ENCODE measurements at places on chromosomes 1 and 21.
A peak's percentile ranks its signal among the peaks of the same experiment; 100 is the strongest.

DNA sequence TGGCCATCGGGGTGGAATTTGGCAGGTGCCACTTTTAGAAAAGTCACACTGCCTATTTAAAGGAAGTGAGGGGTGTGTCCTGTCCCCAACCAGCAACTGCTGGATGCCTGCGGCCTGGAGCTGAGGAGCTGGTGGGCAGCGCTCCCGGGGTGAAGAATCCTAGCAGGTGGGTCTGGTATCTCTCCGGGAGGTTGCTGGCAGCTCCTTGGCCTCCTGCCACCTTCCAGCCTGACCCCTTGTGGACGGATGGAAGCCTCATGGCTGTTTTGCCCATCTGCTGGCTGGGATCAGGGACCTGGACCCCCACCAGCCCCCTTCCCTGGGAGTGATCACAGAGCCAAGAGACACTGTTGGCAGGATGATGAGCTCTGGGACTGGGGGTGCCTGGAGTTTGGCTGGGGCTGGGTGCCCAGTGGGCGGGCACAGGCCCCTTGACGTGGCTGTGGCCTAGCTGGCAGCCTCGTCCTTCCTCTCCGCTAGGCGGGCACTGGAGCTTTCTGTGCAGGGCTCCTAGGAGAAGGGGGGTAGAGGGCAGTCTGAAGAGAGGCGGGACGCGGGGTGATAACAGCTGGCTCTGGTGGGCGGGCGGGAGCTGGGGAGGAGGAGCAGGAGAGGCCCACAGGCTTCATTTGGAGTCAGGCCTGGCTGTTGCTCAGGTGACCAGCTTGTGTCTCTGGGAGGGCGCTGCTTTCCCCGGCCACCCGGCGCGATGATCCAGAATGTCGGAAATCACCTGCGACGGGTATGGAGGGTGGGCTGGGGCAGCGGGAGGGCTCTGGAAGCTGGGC, at the start of gene ACOT11:
Gene ACOT11 (plus strand): TSS at position 628 of the 788 bp plus-strand sequence. CDS start 82 bp downstream, at position 710.
- peaks cover 30% of the 10 kb centered on the region for H3K4me1 ChIP-seq
- H3K27me3 ChIP-seq, result no peaks in the 10 kb centered on the region
- H3K27ac ChIP-seq, result peak within 1 kb of the TSS; percentile 92
- peak within 1 kb of the TSS; percentile 50 for H3K4me3 ChIP-seq
- peak; percentile 99 for DNase-seq

GRCh38 chr1:117555806-117556205, 50.0 kb upstream of the TENT5C start:
- no peak overlapping the region for H3K4me3 ChIP-seq
- no peaks in the 10 kb centered on the region for H3K36me3 ChIP-seq
- no peak overlapping the region for H3K27ac ChIP-seq
- H3K4me1 ChIP-seq, result no peaks in the 10 kb centered on the region
- no peak for DNase-seq
- no peaks in the 10 kb centered on the region for H3K27me3 ChIP-seq

DNA sequence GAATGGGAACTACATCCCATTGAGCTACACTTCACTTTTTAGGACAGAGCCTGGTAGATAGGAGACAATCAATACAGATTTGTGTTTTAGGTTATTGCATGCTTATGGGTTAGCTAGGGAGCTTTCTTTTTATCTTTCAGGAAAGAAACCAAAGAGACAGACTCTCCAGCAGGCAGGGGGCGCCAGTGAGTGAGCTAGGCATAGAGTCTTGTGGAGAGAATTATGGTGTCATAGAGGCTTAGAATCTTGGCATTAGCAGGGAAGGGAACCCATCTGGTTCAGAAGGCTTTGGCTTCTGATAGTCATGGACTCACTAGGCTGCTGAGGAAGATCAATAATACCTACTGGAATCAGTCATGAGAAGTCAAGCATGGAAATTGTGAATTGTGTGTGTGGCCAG, at the start of gene SMCP:
Gene SMCP (plus strand): TSS at position 281 of the 400 bp plus-strand sequence. CDS start 6,101 bp downstream, outside the sequence.
- no peaks in the 10 kb centered on the region for H3K27me3 ChIP-seq
- DNase-seq, result peak; percentile 48
- H3K4me1 ChIP-seq, result no peaks in the 10 kb centered on the region
- no peak within 1 kb of the TSS for H3K27ac ChIP-seq

GRCh38 chr1:206935491-206936067, 10.7 kb downstream of the PIGR start:
- H3K27me3 ChIP-seq, result peaks cover 10% of the 10 kb centered on the region
- peak; percentile 57 for DNase-seq
- no peak overlapping the region for H3K27ac ChIP-seq
- no peaks in the 10 kb centered on the region for H3K36me3 ChIP-seq
- no peaks in the 10 kb centered on the region for H3K4me1 ChIP-seq

DNA sequence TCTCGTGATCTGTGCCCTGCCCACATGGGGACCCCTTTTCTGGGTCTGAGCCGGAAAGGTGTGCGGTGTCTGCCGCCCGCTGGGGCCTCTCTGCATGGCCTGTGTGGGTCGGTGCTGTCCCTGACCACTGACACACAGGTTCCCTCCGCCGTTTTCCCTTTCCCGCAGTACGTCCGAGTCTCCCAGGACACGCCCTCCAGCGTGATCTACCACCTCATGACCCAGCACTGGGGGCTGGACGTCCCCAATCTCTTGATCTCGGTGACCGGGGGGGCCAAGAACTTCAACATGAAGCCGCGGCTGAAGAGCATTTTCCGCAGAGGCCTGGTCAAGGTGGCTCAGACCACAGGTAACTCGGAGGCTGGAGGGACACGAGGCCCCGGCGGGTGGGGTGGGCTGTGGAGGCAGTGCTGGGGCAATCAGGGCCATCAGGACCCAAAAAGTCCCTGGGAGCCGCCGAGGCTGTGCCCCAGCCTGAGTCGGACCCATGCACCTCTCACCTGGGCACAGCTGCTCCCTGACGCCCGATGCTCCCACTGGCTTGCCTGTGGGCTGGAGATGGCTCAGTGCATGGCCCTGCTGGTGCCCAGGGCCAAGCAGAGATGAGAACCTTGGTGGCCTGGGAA, 13.3 kb downstream of the TRPM2 start:
- no peak overlapping the region for H3K4me3 ChIP-seq
- no peak for DNase-seq
- H3K27ac ChIP-seq, result no peak overlapping the region
- no peaks in the 10 kb centered on the region for H3K4me1 ChIP-seq

- no peaks in the 10 kb centered on the region for H3K27me3 ChIP-seq
- no peak overlapping the region for H3K27ac ChIP-seq
- peaks cover 15% of the 10 kb centered on the region for H3K36me3 ChIP-seq
Measured at GRCh38 chr21:14857529-14857928, 207.3 kb downstream of the NRIP1 start.

DNA sequence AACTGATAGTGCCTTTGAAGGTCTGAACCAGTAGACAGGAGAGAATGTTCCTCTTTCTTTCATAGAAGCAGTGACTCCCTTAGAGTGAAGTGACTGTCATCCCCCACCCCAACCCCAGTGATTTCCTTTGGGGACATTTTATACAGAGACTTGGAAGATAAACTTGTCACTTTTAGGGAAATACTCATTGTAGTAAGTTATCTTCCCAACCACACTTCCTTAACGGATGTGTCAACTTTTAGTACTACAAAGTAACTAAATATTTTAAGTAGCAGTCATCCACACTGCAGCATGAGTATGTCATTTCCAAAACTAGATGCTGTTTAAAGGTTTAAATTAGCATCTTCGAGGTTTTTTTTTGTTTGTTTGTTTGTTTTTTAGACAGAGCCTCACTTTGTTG, 13.7 kb downstream of the LRRC8B start:
- H3K27ac ChIP-seq, result no peak overlapping the region
- H3K4me1 ChIP-seq, result 0 out of 2 replicates have a peak, but pooled peaks cover 5% of the 10 kb centered on the region
- no peaks in the 10 kb centered on the region for H3K27me3 ChIP-seq
- H3K36me3 ChIP-seq, result no peaks in the 10 kb centered on the region
- H3K4me3 ChIP-seq, result no peak overlapping the region
- DNase-seq, result no peak

DNA sequence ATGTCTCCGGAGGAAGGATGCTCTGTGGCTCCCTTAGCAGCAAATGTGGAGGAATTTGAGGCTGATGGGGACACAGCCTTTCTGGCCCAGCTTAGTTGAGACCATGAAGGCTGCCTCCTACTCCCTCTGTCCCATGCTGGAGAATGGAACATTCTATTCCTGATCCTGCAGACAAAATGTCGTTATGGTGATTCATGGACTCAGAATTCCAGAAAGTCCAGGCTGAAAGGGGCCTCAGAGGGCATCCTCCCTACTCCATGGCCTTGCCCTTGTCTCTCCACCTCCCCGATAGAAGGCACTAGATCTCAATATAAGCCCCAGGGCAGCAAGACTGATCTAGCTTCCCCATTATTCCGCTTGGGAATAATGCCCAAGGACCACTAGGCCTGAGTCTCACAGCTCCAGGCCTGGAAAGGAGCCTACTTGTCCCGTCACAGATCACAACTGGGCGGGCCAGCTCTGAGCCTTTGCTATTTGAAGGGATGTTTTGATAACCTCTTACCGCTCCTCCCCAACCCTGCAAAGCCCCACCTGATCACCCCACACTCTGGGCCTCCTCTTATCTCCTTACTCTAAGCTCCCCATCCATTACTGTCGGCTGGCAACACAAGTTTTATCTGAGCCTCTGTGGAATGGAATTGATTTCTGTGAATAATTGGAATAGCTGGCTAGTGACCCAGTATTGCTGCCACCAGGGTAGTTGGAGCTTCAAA, 52.8 kb upstream of the TRABD2B start:
- H3K36me3 ChIP-seq, result no peaks in the 10 kb centered on the region
- H3K4me3 ChIP-seq, result no peak overlapping the region
- DNase-seq, result no peak
- no peak overlapping the region for H3K27ac ChIP-seq
- H3K4me1 ChIP-seq, result peaks cover 13% of the 10 kb centered on the region

DNA sequence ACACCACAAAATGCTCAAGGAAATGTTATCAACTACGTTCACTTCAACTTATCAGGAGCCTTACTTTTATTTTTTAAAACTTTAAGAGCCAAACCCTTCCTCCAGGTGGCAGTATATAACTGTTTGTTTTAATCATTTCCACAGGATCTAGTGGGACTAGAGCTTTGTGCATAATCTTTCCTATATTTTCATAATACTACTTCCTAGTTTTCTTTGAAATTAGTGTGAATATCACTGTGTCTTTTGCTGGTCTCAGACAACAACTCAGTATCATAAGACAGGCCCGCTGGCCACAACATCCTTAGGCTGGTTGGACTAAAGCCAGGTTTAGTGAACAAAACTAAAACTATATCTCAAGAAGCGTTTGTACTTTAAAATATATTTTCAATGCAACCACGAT, 145.5 kb downstream of the TIAM1 start:
- no peaks in the 10 kb centered on the region for H3K36me3 ChIP-seq
- no peak overlapping the region for H3K27ac ChIP-seq
- DNase-seq, result no peak
- no peak overlapping the region for H3K4me3 ChIP-seq
- no peaks in the 10 kb centered on the region for H3K27me3 ChIP-seq
- H3K4me1 ChIP-seq, result peaks cover 12% of the 10 kb centered on the region

- H3K4me1 ChIP-seq, result peaks cover 18% of the 10 kb centered on the region
- no peaks in the 10 kb centered on the region for H3K27me3 ChIP-seq
- H3K36me3 ChIP-seq, result no peaks in the 10 kb centered on the region
- peak overlapping the region; percentile 80 for H3K27ac ChIP-seq
- DNase-seq, result no peak
- peak overlapping the region; percentile 57 for H3K4me3 ChIP-seq
Measured at GRCh38 chr1:58815069-58815685, 31.3 kb upstream of the JUN start.

DNA sequence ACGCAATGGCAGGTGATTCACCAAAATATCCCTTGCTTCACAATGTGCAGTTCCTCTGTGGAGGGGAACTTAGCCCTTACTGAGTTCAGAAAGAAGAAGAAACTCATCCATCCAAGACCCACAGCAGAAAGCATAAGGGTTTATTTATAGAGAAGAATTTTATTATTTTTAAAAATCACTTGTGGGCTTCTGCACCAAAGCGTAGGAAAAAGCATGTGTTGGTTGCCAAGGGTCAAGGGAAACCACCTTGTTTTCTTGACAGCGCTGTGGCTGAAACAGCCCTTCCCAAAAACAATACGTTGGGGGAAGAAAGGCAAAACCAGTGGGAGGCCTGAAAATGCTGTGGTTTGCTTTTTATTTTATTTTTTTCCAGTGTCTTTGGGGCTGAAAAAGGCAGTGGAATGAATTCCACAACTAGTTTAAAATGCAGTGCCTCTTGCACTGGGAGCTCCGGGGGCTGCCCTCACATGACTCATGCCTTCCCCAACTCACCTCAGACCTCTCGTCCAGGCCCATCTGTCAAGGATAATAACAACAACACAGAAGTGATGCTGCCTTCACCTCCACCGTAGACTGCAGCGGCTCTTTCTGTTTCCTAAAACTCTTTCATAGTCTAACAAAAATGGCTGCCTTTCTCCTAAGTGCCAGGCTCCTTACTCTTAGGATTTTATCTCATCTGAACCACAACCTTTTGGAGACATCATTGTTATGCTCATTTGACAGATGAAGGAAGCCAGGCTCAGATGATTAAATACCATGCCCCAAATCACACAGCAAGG, 224.2 kb upstream of the JUN start:
- DNase-seq, result no peak
- no peak overlapping the region for H3K4me3 ChIP-seq
- H3K27me3 ChIP-seq, result no peaks in the 10 kb centered on the region
- H3K4me1 ChIP-seq, result peaks cover 3% of the 10 kb centered on the region
- no peaks in the 10 kb centered on the region for H3K36me3 ChIP-seq

GRCh38 chr21:40567501-40567900, 279.5 kb downstream of the DSCAM start:
- H3K27ac ChIP-seq, result no peak overlapping the region
- H3K27me3 ChIP-seq, result peaks cover 4% of the 10 kb centered on the region
- H3K4me3 ChIP-seq, result no peak overlapping the region
- no peaks in the 10 kb centered on the region for H3K4me1 ChIP-seq
- DNase-seq, result no peak

DNA sequence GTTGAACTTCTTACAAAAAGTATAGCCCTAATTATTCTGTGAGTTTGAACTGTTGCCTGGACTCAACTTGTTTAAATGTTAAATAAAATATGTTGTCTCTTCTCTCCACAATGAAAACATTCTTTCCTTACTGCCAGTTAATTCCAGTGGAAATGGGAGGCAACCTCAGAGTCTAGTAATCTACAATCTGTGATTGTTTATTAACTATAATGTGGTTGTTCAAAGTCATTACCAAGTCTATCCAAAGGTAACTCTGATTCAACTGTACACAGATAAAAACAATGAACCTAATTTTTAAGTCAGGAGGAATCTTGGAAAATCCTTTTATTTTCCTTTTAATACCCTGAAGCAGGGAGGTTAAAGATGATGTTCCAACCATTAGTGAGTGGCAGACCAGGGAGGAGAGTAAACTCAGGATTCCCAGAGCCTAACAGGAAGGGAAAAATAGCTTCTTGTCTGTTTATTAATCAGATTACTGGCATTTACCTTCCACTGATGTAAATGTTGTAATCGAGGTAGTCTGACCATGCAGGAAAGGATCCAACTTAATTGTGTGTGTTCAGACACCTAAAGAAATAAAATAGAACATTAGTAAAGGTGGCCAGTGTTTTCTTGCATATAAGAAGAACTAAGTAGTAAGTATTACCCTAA, 57.1 kb upstream of the TBX15 start:
- DNase-seq, result no peak
- no peak overlapping the region for H3K27ac ChIP-seq
- no peak overlapping the region for H3K4me3 ChIP-seq
- peaks cover 3% of the 10 kb centered on the region for H3K36me3 ChIP-seq

GRCh38 chr1:153246018-153246417, 13.5 kb upstream of the LORICRIN start:
- no peaks in the 10 kb centered on the region for H3K27me3 ChIP-seq
- H3K4me1 ChIP-seq, result no peaks in the 10 kb centered on the region
